Fibroblast of mammary gland (primary cell): ENCODE measurements at places on chromosomes 11 and 22.
A peak's percentile ranks its signal among the peaks of the same experiment; 100 is the strongest.

- DNase-seq = no peak
Measured at GRCh38 chr22:39871008-39871798, 22.4 kb downstream of the ENTHD1 start.

- no peak for DNase-seq
Measured at GRCh38 chr11:31652528-31652927, 143.0 kb downstream of the ELP4 start.

GRCh38 chr11:104451197-104451893 is 287.4 kb upstream of the PDGFD start:
- no peak for DNase-seq

DNA sequence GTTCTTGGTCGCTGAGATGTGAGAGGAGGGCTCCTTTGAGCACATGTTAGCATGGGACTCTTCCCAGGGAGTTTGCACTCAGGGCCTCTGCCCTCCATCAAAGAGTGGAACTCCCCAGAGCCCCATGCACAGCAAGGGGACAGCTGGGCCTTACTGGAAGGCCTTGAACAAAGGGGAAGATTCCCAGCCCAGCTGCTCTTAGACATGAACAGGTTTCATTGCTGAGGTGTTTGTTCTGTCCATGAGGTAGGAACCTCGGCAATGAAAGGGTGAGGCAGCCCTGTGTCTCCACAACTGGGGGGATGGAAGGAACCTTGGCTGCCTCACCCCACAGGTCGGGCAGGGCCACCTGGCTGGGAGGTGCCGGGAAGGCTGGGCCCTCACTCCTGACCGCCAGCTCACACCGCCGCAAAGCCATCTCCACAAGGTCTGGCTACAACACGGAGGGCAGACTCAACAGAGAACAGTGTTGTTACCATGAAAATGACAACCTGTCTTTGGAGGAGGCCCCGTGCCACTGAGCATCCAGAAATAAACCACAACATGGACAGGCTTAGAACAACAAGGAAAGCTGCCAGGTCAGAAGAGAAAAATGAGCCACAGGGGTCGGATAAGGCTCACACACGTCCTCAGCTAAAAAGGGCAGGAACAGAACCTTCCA is 3.2 kb downstream of the DERL3 start:
- no peak for DNase-seq

DNA sequence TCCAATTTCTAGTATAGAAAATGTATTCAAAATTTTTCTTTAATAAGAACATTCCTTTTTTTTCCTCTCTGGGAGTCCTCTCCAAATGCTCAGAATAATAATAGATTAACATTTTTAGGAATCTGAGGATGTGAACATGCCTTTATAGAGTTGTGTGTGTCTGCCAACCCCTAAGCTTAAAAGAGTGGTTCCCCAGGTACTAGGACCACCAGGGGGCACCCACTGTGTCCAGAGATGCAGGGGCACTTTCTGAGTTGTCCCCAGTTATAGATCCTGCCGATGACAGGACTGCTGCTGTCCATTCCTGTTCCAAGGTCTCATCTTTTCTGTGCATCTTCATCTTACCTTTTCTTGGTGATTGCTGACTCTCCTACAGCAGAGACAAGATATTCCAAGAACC is 27.0 kb upstream of the MICAL2 start:
- DNase-seq = no peak

DNA sequence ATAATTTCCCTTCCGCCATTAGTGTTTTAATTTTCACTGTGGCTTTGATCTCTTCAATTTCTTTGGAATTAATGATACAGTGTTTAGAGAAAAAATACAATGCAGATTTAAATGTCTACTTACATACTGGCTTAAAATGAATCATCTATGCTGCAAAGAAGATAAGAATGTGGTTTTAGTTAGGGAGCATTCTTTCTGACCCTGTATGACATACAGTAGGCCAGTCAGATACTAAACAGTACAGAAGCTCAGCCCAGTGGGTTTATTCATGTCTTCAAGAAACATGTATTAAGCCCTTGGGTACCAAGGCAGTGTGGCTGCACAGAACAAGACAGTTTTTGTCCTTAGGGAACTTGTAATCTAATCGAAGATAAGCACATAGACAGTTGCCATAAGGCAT is 268.8 kb downstream of the DDX10 start:
- peak; percentile 64 for DNase-seq

DNA sequence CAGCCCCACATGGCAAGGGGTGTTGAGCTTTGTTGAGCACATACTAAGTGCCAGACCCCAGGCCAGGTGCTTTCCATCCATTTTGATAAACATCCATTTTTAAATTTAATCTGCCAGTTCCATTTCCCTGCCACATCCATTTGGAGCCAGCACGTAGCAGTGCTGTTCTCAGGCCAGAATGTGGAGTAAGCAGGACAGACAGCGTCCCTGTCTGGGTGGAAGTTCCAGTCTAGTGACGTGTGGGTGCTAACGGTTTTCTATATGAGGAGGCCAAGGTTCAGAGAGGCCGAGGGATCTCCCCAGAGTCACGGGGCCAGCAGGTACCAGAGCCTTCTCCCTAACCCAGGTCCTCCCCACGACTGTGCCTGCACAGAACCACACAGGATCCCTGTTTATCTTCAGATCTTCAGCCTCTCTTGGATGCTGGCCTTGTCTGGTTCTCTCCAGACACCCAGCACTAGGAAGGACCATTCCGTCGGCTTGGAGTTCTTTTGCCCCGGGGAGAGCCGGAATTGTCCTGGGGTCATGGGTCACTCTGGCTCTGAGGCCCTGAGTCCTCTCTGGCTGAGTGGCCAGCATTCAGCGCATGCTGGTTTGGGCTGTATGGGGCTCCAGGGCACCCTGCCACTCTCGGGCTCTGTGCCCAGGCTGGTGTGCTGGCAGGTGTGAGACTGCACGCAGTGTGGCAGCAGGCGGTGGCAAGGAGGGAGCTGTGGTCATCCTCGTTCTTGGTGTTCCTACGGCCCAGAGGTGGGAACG is 63.6 kb upstream of the PPARA start:
- peak; percentile 79 for DNase-seq

GRCh38 chr11:130932086-130932712 is 15.9 kb upstream of the SNX19 start:
- no peak for DNase-seq

GRCh38 chr11:96033095-96033494 is 109.2 kb upstream of the MTMR2 start:
- DNase-seq = no peak

DNA sequence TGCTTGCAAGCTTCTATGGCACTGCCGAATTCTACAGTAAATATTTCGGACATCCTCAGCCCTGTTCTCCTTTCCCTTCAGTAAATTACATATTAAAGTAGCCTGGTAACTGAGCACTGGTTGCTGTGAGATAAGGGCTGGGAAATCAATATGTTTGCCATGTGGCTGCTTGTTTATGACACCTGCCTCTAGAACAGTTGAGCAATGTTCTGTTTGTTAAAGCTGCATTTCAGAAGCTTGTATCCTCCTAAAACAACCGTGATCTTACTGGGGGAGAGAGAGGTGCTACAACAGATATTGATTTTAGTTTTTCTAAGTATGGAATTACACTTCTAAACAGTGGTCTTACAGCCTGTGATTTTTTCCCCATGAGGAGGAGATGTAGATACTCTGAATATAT is 39.4 kb downstream of the ZBTB16 start:
- DNase-seq = peak; percentile 37

- peak; percentile 56 for DNase-seq
Measured at GRCh38 chr22:36068776-36069344, 40.2 kb upstream of the RBFOX2 start.

GRCh38 chr11:110272919-110273318 is 23.5 kb downstream of the RDX start:
- no peak for DNase-seq

GRCh38 chr11:63240791-63241379 is 2.5 kb downstream of the SLC22A25 start:
- no peak for DNase-seq

DNA sequence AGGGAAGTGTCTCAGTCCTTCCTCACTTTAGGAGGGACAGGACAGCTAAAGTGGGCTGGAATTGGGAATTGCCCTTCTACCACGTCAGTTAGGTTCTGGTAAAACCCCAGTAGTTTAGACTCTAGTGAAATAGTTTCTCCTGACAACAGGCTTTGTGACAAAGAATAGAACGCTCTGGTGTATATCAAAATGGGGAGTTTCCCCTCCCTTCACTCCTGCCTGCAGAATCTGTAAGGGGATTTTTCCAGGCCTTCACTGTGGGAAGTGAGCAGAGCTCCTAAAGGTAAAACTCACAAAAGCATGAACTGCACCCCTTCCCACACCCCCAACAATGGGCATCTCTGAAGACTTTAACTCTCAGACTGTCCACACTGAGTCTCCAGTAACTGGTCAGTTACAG is 460.9 kb upstream of the LRRC4C start:
- no peak for DNase-seq

DNA sequence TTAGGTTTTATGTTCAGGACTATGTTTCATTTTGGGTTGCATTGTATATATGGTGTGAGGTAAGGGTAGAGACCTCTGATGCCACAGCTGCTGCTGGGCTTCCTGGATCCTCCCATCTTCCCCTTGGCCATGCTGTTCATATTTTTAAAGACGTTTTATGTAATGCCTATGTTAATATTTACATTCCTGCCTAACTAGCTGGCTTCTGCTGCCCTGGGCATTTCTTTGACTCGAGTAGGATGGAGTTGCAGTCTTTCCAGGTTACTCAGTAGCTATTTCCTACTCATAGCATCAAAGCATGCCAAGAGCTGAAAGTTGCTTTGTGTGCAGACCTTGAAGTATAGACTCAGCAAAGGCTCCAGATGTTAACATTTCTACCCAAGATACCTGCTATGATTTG is 220.5 kb upstream of the CADM1 start:
- no peak for DNase-seq

DNA sequence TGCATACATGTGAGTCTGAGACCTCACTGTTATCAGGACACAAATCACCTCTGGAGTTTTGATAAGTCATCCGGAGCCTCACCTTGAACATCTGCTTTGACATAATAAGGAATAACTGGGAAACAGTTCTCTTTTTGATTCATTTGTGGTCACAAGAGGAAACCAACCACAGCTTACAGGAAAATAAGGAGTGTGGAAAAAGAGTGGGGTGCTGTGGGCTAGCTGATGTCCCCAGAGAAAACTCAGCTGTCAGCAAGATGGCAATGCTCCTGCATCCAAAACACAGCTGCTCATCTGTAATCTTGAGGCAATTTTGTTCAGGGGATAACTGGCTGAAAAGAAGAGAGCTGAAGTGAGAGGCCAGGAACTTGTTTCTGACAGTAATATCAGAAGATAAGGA is 416.4 kb upstream of the SYN3 start:
- DNase-seq = no peak

- peak; percentile 41 for DNase-seq
Measured at GRCh38 chr11:13288375-13289029, 10.9 kb downstream of the BMAL1 start.

- no peak for DNase-seq
Measured at GRCh38 chr11:20963596-20963995, 294.2 kb downstream of the NELL1 start.

- DNase-seq = no peak
Measured at GRCh38 chr22:27201741-27202140, 544.4 kb downstream of the MIAT start.

DNA sequence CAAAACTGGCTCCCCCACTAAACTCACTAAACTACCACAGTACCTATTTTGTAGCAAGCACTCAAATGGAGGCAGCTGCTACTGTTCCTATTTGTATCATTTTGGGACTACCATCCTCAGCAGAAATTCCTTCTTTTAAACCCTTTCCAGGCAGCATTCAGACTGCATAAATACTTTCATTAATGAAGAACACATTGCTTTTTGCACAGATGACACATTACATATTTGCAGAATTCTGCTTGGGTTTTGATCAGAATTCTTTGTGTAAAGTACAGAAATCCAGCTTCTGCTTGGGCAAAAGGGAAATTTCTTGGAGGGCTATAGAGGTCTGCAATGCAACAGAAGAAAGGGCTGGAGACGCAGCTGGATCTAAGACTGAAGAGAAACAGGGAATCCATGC is 24.2 kb downstream of the RBX1 start:
- peak; percentile 28 for DNase-seq

DNA sequence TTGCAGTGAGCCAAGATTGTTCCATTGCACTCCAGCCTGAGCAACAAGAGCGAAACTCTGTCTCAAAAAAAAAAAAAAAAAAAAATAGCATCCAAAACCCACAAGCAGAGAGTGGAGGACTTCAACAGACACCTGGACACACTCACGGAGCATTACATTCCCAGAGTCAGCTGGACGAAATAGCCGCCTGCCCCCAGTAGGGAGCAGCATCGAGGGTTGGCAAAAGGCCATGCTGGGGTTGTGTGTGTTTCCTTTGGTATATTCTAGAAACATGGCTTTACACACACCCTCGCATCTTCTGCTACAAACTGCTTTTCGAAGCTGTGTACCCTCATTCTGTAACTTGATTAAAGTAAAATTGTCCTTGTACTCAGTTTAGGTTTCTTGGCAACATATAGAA is 5.3 kb downstream of the ADA2 start:
- DNase-seq = peak; percentile 37

DNA sequence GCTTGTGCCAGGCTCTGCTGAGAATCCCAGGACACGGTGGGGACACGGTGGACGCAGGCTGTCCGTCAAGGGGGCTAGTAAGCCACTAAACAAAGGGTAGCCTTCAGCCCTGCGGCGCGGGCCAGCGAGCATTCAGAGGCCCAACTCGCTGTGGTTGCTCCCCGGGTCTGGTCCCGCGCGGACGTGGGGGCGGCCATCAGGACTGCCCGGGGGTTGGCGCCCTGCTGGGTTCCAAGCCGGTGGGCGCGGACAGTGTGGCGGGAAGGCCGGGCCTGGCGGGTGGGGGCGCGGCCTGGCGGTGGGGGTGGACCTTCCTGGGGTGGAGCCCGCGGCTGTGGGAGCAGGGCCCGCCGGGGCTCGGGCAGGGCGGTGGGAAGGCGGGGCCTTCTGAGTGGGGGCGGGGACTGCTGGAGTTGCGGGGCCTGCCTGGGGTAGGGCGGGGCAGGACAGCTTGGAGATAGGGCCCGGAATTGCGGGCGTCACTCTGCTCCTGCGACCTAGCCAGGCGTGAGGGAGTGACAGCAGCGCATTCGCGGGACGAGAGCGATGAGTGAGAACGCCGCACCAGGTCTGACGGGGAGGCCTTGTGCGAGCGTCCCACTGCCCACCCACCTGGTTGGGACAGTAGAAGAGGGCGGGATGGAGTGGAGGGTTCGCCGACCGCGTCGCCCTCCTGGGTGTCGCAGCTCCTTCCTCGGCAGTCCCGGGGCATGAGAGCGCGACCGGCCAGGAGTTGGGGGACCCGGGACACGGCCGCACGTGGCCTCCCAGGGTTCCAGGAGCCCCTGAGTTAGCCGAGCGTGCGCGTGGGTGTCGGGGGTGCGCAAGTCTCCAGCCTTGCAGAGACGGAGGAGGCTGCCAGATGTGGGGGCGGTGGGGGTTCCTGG is at the start of gene SERHL2:
SERHL2 (plus strand) TSS at position 482 of the 887 bp plus-strand sequence; CDS start at position 547, 65 bp downstream.
- DNase-seq = peak; percentile 71
